GM12864 (cell line): ENCODE measurements at places on chromosomes 13 and 19.

DNA sequence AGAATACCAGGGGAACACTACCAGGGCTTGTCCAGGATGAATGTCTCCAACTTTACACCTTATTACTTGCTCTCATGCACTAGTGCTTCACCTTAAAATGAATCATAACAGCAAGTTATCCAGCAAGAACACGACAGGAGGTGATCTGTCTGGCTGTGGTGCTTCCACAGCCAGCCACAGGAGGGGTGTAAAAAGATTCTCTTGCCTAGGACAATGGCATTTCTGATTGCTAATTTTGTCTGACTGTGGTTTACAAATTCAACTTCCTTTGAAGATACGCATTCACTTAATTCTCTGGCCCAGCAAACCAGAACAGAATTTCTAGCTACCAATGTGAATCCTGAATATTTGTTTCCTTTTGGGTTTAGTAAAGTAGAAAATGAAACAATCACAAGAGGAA lies 23.1 kb upstream of the COG3 start:
- no peak for DNase-seq

DNA sequence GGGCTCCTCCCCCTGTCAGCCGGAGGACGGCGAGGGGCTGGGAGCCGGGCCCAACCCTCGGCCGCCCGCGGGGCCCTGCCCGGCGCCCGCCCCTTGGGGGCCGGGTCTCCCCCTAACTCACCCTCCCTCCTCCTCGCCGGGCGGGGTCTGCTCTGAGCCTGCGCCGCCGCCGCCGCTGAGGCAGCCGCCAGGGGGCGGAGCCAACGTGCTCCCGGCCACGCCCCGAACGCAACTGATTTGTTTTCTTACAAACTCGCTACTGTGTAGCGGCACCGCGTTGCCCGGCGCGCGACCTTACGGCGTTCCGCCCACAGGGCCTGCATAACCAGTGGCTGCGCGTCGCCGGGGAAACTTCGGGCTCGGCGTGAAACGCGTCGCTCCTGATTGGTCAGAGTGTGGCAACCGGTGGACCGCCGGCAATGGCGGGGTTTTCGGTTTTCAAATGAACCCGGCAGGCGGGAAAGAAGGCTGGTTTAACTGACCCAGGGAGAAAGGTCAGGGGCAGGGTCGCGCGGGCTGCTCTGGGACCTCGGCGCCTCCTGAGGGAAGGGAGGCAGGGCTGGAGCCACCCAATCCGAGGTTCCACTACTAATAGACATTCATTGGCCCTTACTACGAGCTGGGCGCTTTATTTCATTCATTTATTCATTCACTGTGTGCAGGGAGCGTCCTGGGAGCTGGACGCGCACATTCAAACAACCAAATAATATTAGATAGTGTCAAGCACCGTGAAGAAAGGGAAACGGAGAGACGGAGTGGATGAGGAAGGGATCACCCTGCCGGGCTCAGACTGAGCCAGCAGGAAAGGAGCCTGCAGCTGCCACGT lies at the start of gene CDKN2D:
CDKN2D (minus strand) TSS at position 154 of the 826 bp plus-strand sequence. CDS start 326 bp downstream, outside the sequence.
- DNase-seq = peak; percentile 99

GRCh38 chr13:77749344-77749880 lies 51.9 kb downstream of the SLAIN1 start:
- no peak for DNase-seq

- DNase-seq = no peak
These were observed 270.9 kb downstream of the COG6 start for GRCh38 chr13:39926345-39926744.

- DNase-seq = no peak
These were observed 6.1 kb upstream of the ADGRE5 start for GRCh38 chr19:14375055-14375581.

- DNase-seq = no peak
These were observed 234.9 kb downstream of the PCDH9 start for GRCh38 chr13:66995203-66995611.

DNA sequence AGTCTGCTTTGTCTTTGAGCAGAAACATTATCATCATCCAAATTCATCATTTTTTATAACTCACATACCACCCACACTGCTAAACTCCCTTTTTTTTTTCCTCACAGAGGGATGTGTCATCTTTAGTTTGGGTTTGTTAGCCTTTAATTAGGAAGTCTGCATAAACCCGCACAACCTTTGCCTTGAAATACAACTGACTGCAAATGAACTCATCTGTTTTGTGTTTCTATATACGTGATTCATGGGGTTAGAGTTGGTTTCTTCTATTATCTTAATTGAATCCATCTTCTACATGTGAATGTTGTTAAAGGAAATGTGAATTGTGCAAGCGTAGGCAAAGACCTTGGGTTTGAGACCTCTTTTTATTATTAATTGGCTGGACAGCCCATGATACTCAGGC lies 102.7 kb downstream of the SLAIN1 start:
- no peak for DNase-seq

GRCh38 chr13:102697929-102698648 lies 3.2 kb upstream of the METTL21C start:
- DNase-seq = no peak

DNA sequence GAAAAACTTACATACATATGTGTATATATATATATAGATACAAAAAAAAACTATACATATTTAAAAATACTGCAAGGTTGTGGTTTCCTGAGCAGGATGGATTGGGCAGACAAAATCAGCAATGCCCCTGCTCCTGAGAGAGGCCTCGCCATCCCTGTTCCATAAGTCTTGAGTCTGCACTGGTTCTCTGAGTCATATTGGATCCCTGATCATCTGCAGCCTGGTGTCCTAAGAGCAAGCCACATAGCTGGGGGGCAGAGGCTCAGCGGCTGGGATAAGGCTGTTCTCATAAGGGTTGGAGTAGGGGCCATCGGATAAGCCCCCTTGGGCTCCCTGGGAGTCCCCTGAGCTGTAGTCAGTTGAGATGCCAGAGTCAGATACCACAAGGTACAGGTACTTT lies 3.3 kb downstream of the SWSAP1 start:
- no peak for DNase-seq

GRCh38 chr13:78024996-78025395 lies 106.4 kb upstream of the EDNRB start:
- no peak for DNase-seq

GRCh38 chr19:16463991-16464575 lies 7.7 kb downstream of the EPS15L1 start:
- DNase-seq = no peak

GRCh38 chr13:74061926-74062595 lies 72.1 kb downstream of the KLF12 start:
- peak; percentile 61 for DNase-seq

DNA sequence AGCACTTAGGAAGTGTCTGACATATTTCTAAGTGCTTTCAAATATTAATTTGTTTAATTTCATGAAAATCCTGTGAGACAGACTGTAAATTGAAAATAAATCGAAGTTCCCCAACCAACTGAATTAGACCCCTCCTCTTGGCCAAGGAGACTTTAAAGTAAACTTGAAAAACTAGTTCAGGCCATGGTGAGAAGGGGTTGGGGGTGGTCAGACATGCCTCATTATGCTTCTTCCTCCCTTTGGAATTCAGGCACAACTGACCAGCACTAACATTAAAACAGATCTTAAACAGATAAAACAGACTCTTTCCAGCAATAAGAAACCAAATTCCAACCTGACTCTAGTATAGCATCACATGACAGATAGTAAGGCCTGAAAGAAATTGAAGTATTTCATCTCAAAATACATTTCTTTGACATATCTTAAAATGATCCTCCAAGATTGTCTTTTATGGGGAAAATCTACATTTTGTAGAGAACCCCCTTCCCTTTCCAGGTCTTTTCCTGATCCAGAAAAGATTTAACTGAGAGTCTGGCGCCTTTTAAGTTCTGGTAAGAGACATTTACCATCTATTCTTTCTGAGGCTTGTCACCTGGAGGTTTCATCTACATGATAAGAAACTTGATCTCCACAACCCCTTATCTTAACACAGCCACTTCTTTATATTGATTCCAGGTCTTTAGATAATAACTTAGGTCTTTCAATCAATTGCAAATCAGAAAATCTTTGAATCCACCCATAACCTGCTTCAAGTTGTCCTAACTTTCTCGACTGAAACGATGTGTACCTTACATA lies 336.5 kb downstream of the PCDH20 start:
- DNase-seq = no peak

DNA sequence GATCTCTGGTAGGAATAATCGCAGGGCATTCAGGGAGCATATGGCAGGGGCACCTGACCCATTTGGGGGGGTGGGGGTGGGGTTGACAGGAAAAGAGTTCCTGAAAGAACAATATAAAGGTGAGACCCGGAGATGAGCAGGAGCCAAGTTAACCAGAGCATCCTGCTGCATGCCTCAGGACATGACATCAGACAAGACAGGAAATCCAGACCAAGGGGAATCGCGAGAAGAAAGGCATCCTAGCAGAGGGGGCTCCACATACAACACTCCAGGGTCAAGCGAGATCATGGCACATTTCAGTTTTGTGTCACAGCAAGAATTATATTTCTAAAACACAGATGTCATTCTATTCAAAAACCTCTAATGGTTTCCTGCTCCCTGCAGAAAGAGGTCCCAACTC lies 393.1 kb downstream of the COG6 start:
- DNase-seq = no peak

DNA sequence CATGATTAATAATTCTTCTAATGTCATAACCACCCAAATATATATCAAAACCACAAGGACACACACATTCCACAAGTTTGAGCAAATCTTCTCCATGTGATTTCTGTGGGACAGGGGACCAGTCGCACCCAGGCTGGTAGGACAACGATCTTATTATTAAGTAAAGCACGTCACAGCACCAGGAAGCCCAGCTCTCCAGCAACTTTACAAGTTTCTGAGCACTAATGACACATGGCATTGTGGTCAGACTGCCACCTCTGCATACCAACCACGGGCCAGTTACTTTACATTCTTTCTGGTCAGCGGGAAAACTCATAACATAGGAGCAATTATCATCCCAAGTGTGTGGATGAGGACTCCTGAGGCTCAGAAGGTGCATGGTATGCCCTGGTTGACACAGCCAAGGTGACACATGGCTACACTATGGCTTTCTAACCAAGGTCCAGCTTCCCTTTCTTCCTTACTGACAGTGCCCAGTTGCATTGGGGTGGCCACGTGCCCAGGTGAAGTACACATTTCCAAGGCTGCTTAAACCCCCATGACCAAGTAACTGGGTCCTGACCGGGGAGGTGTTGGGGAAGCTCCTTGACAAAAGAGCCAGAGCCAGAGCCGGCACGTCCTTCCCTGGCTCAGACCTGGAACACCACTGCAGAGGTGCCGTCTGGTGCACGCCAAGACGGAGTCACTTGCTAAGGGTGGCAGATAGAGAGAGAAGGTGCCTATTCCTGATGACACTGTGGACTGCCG lies 27.4 kb downstream of the LATS2 start:
- no peak for DNase-seq

GRCh38 chr13:45296259-45296658 lies 44.7 kb downstream of the TPT1 start:
- no peak for DNase-seq

DNA sequence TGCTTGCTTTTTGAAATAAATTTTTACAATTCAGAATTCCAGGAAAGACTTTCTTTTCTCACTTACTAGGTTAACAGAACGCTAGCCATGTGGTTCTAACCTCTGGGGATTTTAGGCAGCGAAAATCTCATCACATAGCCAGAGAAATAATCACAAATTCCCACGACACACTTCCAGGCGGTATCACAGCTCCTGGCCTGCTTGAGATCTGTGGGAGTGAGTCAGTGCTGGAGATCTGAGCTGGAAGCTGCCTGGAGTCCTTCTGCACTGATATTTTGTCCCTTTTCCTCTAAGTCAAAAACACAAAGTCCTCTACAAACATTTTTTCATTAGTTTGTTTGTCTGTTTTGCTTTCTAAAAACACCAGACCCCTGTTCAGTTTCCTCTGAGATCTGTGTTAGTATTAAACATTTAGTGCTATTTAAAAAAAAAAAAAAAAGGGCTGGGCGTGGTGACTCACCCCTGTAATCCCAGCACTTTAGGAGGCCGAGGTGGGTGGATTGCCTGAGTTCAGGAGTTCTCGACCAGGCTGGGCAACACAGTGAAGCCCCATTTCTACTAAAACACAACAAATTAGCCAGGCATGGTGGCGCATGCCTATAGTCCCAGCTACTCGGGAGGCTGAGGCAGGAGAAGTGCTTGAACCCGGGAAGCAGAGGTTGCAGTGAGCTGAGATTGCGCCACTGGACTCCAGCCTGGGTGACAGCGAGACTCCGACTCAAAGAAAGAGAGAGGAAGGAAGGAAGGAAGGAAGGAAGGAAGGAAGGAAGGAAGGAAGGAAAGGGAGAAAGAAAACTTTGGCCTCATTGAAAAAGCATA lies 12.2 kb upstream of the UBE2L5 start:
- no peak for DNase-seq

GRCh38 chr19:2503521-2504109 lies 27.7 kb downstream of the GADD45B start:
- no peak for DNase-seq

DNA sequence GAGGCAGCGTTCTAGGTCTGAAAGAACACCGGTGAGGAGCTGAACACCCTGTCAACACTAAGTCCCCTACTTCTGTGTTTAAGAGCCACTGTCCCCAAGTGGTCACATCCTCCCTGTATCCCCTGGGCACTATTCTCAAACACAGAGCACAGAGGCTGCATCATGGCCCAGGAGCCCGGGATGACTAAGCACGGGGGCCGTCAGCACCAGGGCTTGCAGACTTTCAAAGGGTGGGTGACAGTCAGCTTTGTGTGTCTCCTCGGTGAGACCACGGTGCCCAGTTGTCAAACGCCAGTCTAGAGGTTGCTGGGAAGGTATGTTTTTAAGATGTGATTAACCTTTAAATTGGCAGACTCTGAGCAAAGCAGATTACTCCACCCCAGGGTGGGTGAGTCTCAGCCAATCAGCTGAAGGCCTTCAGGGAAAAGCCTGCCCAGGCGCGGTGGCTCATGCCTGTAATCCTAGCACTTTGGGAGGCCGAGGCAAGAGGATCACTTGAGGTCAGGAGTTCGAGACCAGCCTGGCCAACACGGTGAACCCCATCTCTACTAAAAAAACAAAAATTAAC lies 8.0 kb downstream of the MAP2K2 start:
- DNase-seq = no peak

DNA sequence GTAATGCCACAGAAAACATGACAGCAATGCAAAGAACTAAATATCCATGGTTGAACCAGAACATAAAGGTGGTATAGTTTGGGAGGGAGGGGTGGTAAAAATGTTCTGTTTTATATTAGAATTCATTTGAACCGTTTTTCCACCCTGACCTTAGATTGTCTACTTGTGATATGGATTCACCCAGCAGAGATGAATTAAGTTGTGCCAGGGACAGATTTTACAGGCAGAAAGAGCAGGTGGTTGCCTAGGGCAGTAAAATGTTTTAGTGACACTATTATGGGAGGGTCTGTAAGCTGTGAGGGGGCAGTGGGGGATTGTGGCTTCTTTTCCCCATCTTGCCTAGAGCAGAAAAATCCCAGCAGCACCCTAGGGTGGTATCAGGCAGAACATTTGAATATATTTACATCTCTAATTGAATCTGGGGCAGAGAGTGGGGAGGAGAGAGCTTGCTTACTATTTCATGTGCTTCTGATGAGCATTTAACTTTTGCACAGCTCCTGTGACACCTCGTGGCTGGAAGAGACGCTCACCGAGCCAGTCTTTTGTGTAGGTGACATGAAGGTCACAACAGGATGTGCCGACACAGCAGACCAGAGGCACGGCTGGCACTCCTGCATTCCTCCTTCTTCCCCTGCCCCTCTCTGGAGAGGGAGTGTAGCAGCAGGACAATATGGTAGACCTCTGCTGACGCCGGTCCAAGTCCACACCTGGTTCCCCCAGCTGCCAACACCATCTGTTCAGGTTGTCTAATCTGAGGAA lies 452.3 kb downstream of the IRS2 start:
- no peak for DNase-seq

GRCh38 chr19:3813473-3814392 lies 27.6 kb upstream of the MATK start:
- no peak for DNase-seq
